ENCODE measurements at places on chromosomes 2 and 18.

- DNase-seq: no peak
These were observed 368.4 kb downstream of the MTX2 start for GRCh38 chr2:176637486-176638166.

DNA sequence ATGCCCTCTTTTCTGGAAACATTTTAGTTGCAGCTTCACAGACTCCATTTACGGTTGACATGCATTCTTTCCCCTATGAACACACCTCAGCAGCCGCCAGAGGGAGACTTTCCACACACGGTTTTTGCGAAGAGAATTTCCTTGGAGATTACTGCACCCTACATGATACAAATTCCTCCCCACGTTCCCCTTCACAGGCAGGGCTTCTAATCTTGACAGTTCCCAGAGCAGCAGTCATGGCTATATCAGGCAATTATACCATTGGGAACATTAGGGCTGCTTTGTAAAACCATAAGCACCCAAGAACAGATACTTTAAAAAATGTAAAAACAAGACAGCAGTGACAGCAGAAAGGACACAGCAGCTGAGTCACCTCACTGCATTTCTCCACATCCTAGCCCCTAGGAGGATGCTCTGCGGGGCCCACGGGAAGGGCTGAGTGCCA lies 253.8 kb downstream of the TGIF1 start:
- no peak for DNase-seq

- DNase-seq: no peak
These were observed 225.3 kb upstream of the ARL4C start for GRCh38 chr2:234722176-234722575.

DNA sequence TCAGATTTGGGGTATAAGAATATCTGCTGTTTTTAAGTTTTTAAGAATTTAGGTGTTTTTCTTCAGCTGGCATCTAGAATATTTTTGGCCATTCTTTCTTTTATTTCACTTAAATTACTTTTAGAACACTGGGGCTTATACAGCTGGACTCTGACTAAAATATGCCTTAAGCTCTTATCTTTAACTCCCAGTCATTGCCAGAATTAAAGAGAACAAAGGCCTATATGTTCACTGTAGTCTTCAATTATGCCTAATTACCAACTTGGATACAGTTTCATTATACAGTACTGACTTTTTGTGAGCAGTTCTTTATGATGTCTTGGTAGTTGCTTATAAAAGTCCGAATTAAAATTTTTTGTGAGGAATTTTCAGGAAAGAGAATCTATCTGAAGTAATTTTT lies 192.8 kb downstream of the ZNF407 start:
- no peak for DNase-seq

GRCh38 chr2:171083451-171083850 lies 77.2 kb downstream of the TLK1 start:
- DNase-seq: no peak

DNA sequence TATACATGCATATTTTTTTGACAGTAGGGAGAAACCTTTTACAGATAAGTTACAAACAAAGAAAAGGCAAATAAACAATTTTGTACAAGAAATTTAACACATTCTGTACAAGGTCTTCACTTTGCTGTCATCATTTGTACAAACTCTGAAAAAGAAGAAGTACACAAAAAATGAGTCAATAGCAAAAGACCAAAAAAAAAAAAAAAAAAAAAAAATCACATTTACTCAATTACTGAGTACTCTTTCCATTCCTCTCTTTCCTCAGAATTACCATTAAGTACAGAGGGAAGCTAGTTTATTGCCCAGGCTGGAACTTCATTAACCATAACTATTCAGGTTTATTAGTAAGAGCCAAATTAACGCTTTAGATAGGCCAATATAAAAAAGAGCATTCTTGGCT lies 5.6 kb upstream of the STPG4 start:
- no peak for DNase-seq
